GM23248 (cell line): ENCODE measurements at places on chromosomes 12 and 14.

DNA sequence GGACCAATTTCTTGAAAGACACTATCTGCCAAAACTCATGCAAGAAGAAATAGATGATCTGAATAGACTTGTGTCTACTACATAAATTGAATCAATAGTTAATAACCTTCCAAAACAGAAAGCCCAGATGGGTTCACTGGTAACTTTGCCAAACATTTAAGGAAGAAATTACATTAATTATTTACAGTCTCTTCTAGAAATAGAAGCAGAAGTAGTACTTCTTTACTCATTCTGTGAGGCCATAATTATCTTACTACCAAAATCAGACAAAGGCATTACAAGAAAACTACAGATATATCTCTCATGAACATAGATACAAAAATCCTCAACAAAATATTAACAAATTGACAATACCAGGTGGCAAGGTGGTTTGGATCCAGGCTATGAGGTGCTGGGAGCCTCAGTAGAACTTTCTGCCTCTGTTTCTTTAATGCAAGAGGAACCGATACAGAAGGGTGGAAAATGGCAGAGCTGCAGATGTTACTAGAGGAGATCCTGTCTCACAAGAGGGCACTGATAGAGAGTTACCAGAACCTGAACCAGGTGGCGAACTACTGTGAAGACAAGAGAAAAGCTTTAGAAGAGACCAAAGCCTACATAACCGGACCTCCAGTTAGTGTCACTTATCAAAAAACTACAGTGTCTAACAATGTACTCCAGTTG, 33.7 kb upstream of the KTN1 start:
- DNase-seq: no peak

DNA sequence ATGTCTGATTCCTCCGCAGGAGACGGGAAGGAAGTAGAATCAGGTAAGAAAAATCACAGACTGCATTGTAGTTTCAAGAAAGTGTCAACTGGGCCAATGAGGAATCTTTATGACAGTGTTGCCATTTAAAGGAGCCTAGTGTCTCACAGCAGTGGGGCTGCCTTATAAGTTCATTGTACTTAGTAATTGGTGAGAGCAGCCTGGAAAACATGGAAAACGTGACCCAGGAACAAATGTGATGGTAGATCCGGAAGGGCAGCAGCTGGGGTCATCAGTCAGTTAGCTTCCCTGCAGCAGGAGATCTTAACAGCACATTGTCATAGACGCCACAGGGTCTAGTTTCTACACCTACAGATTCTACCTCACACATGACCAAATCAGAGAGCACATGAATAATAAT, 630.0 kb upstream of the LMO3 start:
- DNase-seq: no peak

DNA sequence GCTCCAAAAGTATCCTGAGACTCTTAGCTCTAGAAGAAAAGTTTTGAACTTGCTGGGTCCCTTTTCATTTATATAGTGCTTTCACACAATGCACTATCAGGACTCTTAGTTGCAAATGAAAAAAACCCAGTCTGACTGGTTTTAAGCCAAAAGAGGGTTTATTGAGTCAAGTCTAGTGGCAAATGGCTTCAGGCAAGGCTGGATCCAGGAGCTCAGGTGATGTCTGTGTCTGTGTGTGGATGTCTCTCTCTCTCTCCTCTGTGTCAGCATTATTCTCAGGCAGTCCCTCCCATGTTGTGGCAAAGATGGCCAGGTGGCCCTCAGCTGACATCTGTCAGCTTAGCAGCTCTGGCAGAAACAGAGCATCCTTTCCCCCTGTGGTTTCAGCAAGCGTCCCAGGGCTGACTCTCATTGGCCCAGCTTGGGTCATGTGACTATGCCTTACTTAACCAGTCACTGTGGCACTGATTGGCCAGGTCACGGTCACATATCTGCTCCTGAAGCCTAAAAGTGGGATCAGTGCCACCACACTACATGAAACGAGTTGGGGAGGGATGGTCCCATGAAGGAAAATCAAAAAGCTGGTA, 6.2 kb downstream of the TMEM120B start:
- no peak for DNase-seq

- peak; percentile 13 for DNase-seq
These were observed 111.4 kb upstream of the SFSWAP start for GRCh38 chr12:131599190-131600159.
